Neuronal stem cell (in vitro differentiated cells): ENCODE measurements at places on chromosomes 2 and 18.

- DNase-seq = peak; percentile 9
- H3K27ac ChIP-seq = no peak overlapping the region
- no peak overlapping the region for H3K4me3 ChIP-seq
- H3K36me3 ChIP-seq = no peaks in the 10 kb centered on the region
- H3K27me3 ChIP-seq = no peaks in the 10 kb centered on the region
- H3K4me1 ChIP-seq = peaks cover 9% of the 10 kb centered on the region
These were observed 751.1 kb upstream of the FANCL start for GRCh38 chr2:58992062-58992706.

DNA sequence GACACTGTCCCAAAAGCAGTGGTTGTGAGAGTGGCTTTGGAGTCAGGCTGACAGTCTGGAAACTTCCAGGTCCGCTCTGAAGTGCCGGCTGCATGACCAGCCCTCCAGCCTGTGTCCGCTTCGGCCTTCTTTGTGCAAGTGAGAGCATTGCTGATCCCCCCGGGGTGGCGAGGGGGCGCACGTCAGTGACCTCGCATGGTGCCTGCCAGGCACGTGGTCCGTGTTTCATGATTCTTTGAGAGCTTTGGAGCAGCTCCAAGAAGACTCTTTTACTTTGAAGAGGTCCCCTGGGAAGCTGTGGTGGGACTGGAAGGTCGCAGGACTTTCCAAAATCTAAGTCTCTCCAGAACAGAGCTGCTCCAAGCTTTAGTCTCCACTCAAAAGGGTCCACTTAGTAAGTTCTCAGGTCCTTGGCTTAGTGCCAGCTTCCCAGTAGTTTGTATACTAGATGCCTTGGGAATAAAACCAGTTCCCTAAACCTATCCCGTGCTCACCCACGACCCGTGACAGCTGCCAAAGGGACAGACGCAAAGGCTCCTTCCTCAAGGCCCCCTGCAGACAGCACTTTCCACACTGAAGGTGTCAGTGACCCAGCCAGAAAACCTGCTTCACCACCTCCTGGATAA, 68.8 kb downstream of the ADI1 start:
- no peak overlapping the region for H3K4me3 ChIP-seq
- peaks cover 77% of the 10 kb centered on the region for H3K36me3 ChIP-seq
- no peak overlapping the region for H3K27ac ChIP-seq
- DNase-seq = no peak
- H3K27me3 ChIP-seq = no peaks in the 10 kb centered on the region

DNA sequence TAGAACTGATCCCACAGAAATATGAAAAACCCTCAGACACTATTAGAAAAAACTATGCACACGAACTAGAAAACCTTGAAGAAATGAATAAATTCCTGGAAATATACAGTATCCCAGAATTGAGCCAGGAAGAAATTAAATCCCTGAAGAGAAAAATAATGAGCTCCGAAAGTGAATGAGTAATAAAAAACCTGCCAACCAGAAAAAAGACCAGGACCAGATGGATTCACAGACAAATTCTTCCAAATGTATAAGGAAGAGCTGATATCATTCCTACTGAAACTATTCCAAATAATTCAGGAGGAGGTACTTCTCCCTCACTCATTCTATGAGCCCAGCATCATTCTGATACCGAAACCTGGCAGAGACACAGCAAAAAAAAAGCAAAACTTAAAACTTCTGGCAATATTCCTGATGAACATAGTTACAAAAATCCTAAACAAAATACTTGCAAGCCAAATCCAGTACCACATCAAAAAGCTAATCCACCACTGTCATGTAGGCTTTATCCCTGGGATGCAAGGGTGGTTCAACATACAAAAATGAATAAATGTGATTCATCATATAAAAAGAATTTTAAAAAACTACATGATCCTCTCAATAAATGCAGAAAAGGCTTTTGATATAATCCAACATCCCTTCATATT, 1397.6 kb upstream of the DDX18 start:
- no peaks in the 10 kb centered on the region for H3K36me3 ChIP-seq
- DNase-seq = no peak
- no peak overlapping the region for H3K4me3 ChIP-seq
- H3K27ac ChIP-seq = no peak overlapping the region

GRCh38 chr2:64606479-64607363, 47.0 kb downstream of the SERTAD2 start:
- no peaks in the 10 kb centered on the region for H3K36me3 ChIP-seq
- no peak for DNase-seq
- peaks cover 16% of the 10 kb centered on the region for H3K27me3 ChIP-seq
- H3K27ac ChIP-seq = no peak overlapping the region
- no peak overlapping the region for H3K4me3 ChIP-seq
- peaks cover 7% of the 10 kb centered on the region for H3K4me1 ChIP-seq

DNA sequence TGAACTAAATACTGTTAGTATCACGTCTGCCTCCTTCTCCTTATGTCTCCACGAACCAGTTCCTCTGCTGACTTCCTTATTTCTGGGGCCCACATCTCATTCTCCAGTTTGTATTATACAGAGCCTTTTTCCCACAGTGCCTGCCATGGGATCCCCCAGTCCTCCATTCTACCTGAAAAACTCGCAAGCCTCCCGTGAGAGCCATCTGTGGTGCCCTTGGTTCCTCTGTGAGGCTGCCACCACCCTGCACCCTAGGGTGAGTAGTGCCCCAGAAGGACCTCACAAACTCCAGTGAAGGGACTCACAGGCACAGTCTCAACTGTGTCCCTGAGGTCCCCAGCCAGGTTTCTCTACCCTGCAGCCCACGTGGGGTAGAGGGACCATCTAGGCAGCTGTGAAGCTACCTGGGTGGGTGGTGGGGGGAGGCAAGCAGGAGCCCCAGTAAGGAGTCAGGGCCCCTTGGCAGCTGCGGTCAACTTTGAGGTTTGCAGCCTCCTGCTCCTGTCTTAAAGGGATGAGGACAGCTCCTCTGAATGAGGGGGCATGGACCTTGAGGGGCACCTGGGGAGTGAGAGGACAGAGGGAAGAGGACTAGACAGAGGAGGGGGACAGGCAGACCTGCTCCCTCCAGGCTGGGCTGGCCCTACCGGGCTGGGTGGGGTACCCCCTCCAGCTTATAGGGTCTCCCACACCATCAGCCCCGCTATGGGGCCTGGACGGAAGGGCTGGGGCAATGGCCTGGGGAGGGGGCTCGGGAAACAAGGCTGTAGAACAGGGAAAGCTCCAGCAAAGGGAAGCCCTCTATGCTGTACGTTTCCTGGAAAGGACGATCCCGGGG, 1.0 kb downstream of the PSTPIP2 start:
- H3K4me3 ChIP-seq = peak overlapping the region; percentile 94
- DNase-seq = no peak
- H3K4me1 ChIP-seq = peaks cover 7% of the 10 kb centered on the region
- H3K27ac ChIP-seq = no peak overlapping the region
- no peaks in the 10 kb centered on the region for H3K36me3 ChIP-seq

DNA sequence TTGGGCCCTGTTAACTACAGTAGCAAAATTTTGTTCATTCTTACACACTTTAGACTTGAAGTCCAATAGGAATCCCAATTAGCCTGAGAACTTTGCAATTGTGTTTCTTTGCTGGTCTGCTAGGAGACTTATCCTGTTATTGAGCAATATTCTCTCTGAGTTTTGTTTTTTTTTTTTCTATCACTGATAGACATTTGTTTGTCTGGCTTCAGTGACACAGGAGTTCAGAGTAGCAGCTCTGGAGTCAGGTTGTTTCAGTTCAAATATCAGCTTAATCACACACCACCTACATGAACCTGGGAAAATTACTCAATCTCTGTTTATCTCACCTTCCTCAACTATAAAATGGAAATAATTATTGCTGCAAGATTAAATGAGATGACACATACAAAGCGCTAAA, 360.2 kb upstream of the POU3F3 start:
- no peak overlapping the region for H3K4me3 ChIP-seq
- no peak overlapping the region for H3K27ac ChIP-seq
- H3K4me1 ChIP-seq = no peaks in the 10 kb centered on the region
- H3K36me3 ChIP-seq = no peaks in the 10 kb centered on the region

DNA sequence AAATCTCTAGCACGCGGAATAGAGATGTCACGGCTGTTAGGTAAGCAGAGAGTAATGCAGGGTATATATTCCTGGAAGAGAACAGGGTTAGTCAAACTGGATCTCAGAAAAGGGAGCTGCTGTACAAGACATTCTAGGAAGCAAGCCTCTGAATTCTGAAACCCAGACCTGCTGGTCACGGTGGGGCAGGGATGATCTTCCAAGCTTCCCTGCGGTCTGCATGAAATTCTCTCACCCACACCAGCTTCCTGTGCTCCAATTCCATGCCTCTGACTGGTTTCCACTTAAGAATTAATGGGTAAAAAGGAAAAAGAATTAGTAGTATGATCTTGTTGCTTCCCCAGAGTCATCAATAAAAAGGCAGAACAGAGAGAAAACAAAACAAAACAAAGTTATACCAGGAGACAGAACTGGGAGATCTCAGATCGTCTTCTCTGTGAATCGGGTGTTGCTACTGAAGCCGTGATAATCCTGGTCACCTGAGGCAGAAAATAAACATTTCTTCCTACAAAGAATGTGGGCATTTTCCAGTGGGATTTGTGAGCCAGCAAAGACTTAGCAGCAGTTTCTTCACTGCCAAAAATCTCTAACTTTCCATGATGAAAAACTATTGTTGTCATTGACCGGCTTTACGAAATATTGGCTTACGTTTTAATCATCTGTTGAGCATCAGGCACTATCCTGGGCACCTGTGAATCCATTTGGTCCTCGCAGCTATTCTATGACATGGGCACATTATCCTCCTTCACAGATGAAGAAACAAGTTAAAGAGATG, 5.3 kb upstream of the CYP27C1 start:
- no peaks in the 10 kb centered on the region for H3K27me3 ChIP-seq
- H3K4me3 ChIP-seq = no peak overlapping the region
- DNase-seq = no peak
- no peaks in the 10 kb centered on the region for H3K4me1 ChIP-seq

DNA sequence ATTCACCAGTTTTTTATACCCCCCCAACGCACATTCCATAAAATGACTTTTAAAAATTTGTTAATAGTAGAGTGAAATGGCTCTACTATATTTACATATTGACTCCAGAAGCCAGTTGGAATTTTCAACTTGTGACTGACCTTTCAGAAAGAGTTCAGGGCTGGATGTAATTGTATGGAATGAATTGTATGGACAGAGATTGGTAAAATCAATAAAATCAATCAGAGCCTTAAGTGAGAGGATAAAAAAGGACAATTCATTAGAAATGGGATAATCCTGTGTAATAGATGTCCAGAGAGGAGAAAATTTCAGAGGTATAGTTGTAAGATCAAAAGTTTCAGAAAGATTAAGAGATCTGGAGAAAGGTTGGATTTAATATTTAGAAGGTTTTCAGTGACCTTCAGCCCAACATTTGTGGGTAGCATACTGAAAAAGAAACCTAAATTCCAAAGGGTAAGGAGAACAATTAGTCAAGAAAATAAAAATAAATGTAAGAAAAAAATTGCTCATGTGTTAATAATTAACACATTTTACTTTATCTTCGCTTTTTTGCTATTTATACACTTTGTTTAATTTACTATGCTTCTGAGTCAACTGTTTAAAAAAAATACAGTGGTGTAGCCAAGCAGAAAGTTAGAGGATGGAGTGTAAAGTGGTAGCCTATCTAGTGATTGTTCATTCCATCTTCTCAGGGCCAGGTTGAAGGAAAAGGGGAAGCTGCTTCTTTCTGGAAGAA, 385.4 kb upstream of the TMEFF2 start:
- DNase-seq = no peak
- H3K27me3 ChIP-seq = no peaks in the 10 kb centered on the region
- no peak overlapping the region for H3K4me3 ChIP-seq
- H3K27ac ChIP-seq = no peak overlapping the region
- no peaks in the 10 kb centered on the region for H3K4me1 ChIP-seq

DNA sequence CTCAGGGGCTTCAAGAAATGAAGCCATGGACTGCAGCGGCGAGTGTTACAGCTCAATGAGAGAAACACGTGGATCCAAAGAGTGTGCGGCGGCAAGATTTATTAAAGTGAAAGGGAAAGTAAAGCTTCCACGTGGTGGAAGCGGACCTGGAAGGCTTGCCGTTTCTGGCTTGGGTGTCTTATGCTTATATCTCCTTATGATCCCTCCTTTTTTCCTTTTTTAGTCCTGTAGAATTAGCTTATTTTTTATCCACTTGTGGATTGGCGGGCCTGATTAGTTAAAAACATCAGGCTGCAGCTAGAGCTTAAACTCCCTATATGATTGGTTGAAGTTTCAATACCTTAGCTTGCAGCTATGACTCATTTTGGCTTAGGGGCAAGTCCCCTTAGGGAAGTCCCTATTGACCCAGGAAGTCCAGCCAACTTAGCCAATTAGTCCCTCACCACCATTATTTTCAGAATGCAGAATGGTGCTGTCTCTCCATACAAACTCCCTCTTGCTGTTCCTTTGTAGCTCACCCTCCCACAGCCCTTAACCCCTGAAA, 11.6 kb upstream of the HNMT start:
- no peak overlapping the region for H3K4me3 ChIP-seq
- no peak for DNase-seq
- no peaks in the 10 kb centered on the region for H3K27me3 ChIP-seq
- H3K27ac ChIP-seq = no peak overlapping the region

DNA sequence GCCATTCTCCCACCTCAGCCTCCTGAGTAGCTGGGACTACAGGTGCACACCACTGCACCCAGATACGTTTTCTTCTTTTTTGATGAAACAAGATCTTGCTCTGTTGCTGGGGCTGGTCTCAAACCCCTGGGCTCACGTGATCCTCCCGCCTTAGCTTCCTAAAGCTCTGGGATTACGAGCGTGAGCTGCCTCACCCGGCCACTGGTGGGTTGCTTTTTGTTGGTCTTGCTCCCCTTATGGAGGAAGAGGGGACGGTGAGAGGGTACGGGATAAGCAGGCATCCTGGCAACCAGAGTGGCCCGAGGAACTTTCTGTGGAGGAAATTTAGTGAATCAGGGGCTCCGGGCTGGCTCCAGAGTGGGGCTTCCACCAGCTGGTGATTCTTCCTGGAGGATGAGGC, 222.3 kb downstream of the HDAC4 start:
- no peak overlapping the region for H3K27ac ChIP-seq
- no peaks in the 10 kb centered on the region for H3K27me3 ChIP-seq
- H3K4me1 ChIP-seq = peaks cover 9% of the 10 kb centered on the region
- no peak overlapping the region for H3K4me3 ChIP-seq
- H3K36me3 ChIP-seq = peaks cover 13% of the 10 kb centered on the region

DNA sequence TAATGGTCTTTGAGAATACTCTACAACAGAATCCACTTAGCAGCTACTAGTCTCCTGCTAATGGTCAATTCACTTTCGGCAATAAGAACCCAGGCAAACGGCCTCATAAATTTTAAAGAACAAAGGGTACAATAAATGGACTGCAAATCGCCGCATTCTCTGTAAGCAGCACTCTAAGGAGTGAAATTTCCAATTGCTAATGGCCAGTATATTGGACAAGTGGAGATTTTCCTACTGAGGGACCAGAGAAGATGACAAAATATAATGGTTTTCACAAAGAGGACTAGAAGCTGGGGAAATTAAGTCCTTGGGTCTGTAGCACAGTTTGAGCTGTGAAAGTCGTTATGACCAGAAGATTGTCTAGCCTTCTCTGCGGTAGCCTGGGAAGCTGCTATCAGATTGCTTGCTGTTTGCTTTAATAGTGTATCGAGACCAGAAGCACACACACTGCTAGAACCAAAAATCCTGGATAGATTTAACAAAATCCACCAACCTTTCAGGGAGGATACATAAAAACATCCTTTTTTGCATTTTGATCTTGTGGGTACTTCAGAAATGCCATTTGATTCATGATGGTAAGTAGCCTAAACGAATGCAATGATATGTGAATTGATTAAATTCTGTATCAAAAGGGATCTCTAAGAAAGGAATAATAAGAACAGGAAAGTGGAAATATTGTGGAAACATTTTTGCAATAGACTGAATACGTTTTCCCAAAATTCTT, 53.6 kb upstream of the ATP8B1 start:
- H3K27me3 ChIP-seq = no peaks in the 10 kb centered on the region
- H3K4me3 ChIP-seq = no peak overlapping the region
- H3K4me1 ChIP-seq = no peaks in the 10 kb centered on the region
- no peaks in the 10 kb centered on the region for H3K36me3 ChIP-seq
- DNase-seq = no peak
